HS-27A (cell line): ENCODE measurements at places on chromosomes 1 and 21.

DNA sequence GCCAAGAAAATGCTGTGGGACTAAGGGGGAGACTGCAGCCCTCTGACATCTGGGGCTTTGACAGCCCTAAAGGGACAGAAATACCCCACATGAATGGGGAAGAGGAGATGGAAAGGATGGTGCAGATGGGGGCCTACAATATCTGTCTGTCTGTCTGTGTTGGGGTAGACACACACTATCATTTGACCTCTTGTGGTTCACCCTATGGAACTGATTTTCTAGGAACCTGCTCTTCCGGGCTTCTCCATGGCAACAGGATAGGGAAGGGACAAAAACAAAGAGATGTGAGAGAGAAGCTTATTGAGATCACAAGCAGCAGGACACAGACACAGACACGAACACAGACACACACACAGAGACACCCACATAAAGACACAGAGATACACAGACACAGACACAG lies 17.1 kb downstream of the KIF21B start:
- no peak for DNase-seq

DNA sequence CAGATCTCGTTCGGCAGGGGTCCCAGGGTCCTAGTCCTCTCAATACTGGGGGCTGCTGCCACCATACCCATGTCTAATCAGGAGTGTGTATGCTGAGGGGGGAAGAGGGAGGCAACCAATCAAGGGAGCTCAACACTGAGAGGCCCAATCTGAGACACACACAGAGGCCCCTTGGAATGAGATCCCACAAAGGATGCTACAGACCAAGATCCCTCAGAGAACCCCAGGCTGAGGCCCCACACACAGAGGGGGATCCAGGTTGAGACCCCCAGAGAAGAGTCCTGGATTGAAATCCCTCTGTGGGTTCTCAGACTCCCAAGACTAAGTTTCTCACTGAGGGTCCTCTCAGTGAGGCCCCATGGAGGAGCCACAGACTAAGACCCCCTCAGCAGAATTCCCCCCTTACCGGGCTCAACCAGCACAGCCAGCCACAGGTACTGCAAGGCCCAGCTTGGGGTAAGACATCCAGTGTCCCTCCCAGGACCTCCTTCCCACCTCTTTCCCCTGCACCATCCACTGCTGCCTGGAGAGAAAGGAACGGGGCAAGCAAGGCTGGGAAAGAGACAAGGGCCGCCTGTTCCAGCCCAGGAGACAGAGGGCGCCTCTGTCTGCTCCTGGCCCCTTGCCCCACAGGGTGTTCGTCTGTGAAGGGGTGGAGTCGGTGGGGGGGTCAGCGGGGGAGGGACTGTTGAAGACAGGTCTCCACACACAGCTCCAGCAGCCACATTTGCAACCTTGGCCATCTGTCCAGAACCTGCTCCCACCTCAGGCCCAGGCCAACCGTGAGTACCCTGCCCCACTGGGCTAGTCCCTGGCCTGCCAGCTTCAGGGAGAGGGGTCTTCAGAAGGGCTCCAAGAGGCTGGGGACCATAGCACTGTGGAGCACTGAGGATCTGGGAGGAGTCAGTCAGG lies at the start of gene S100A1:
Gene S100A1 (plus strand): TSS at position 720 of the 912 bp plus-strand sequence. CDS start 2,088 bp downstream, outside the sequence.
- DNase-seq, result no peak

DNA sequence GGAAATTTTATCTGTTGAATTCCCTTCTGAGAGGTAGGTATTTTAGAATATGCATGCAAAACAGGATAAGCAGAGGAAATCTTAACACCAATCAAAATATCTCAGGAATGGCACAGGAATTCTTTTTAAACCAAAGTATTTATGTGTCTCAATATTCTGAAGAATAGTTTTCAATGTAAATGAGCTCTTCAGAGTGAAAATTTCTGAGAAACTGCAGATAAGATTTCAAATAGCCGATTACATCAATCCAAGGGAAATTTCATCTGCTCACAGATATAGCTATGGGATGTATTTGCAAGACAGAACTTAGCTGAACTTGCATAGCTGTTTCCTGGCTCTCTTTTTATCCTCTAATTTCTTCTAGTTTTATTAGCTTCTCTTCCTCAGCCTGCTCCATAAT lies 209.5 kb downstream of the GRIK1 start:
- DNase-seq, result no peak

- no peak for DNase-seq
Observed at GRCh38 chr1:89850844-89851415, 30.1 kb downstream of the LRRC8D start.

DNA sequence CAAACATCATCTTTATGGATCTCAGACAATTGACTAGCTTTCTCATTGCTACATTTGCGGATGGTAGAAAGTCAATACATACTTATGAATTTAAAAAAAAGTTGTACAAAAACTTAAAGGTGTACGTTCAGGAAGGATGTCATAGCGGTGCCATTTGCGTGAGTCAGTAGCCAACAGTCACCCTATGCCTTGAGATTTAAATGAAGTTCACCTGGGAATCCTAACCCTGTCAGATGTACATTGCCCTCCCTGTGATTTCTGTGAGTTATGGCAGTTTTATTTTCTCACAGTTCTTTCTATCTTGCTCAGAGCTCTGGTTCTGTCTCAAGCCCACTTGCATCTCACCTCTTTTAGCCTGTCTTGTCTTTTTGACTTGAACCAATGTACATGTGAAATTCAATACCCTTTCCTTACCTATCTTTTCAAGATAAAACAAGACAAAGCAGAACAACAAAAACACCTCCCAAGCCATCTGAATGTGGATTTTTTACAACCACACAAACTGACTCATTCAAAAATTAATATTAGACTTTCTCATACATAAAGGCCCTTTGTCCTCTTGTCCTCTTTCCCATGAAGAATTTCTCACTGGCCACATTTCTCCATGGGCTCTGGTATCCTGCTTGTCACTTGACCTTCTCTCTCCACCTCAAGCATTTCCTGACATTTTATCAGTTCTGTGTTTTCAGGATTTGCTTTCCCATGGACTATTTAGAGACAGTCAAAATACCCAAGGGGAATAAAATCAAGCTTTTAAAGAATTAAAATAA lies 25.3 kb upstream of the ZNF697 start:
- no peak for DNase-seq

DNA sequence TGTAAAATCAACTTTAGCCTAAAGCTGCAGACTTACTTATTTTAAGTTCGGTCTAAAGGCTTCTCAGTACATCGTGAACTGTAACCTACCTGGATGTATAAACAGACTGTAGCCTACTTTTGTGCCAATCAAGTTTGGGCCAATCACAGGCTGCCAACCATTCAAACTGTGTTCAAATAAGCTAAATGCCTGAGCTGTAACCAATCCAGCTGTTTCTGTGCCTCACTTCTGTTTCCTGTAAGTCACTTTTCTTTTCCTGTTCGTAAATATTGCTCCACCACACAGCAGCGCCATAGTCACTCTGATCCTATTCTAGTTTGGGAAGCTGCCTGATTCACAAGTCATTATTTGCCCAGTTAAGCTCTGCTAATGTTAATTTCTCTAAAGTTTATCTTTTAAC lies 37.5 kb upstream of the SLAMF9 start:
- no peak for DNase-seq

DNA sequence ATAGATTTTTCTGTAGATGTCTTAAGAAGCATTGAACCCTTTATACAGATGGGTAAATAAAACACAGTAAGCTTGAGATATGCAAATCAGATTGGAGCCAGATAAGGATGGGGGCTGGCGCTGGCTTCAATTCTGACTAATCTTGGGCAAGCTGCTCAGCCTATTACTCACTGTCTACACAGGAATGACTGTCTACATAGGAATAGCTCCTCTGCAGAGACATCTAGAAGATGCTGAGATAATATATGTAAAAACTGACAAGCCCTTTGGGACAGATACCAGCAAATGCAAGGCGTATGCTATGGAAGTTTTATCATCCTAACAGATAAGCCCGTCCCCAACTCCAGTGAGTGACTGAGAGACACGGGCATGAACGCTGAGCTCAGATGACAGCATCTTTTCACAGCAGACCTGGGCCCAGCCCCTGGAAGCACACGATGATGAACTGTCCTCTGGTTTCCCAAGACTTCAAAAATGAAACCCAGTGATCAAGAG lies 1.7 kb downstream of the CLDN14 start:
- DNase-seq, result peak; percentile 66

- DNase-seq, result no peak
Observed at GRCh38 chr1:213908521-213908920, 79.3 kb upstream of the PROX1 start.

- DNase-seq, result no peak
Observed at GRCh38 chr21:38392661-38393060, 105.6 kb downstream of the ERG start.

DNA sequence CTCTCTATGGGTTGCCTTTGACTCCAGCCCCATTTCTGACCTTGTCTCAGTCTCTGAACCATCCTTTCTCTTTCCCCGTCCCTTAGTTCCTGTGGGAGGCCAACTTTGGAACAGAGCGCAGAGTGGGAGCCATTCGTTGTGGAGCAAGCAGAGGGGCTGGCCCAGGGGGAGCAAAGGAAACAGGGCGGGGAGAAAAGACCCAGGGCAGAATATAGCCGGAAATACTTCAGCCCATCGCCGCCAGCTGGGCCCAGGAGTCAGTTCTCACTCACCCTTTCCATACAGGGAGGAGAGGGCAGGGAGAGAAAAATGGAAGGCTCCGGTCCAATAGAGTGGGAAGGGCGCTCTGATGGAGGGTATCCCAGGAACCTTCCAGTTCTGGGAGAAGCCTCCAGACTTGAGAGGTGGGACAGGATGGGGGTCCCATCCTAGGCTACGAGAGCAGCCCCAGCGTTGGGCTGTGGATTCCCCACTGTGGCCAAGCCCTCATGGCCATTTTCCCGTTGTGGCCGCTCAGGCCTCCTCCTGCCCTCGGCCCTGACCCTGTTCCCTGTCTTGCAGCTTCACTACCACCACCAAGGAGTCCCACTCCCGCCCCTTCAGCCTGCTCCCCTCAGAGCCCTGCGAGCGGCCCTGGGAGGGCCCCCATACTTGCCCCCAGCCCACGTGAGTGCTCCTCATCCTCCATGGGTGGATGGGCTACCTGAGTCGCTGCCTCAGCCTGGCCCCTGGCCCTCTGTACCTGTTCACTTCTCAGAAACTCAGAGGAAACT lies 10.9 kb downstream of the PEAR1 start:
- DNase-seq, result no peak

DNA sequence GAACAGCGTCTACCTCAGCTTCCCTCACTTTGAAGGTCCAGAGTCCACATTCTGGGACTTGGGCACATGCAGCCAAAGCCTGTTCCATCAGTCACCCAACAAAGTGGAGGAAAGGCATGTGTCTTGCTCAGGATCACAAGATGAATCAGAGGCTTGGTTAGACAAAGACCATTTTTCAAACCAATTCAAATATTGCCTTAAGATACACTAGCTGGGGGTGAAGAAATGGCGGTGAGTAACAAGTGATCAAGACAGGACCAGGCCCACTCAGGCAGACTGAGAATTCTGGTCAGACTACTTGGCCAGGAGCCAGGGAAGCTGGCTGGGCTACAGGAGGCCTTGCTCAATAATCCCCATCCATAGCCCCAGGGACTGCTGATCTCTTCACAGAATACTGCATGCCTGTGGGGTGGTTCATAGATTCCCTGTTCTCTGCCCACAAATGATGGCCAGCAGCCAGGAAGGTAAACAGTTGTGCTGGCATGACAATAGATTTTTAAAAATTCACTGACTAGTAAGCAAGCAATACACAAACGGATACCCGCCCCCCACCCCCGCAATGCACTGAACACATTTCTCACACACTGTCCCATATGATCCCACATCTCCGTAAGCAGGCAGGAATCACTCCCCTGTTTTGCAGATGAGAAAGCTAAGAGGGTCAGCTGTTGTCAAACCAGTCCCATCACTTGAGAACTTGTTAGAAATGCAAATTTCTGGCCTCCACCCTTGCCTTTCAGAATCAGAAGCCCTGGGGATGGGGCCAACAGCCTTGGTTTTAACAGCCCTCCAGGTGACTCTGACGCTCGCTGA lies 27.2 kb downstream of the ERI3 start:
- DNase-seq, result peak; percentile 100

GRCh38 chr1:54574158-54574778 lies 26.2 kb downstream of the ACOT11 start:
- DNase-seq, result no peak

DNA sequence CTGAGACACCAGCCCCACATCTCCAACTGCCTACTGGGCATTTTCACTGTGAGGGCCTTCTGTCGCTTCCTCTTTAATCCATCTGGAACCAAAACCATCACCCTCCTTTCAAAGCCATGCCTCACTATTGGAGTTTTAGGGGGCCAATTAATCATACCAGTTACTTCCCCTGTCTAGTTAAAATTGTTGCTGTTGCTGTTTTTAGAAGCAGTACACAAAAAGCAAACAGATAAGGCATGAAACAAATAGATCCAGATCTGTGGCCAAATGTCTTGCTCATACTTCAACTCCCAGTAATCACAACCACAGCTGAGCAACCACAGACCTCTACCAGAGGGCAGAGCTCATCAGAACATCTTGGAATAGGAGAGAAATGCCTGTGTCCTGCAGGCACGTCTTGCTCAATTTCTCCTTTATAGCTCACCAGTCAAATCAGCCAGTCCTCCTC lies 133.8 kb upstream of the C1orf105 start:
- DNase-seq, result no peak

- no peak for DNase-seq
Observed at GRCh38 chr1:83129107-83129506, 869.8 kb downstream of the TTLL7 start.

GRCh38 chr1:150970808-150971582 lies 3.6 kb downstream of the CERS2 start:
- no peak for DNase-seq

- DNase-seq, result no peak
Observed at GRCh38 chr1:227433663-227434341, 115.5 kb upstream of the CDC42BPA start.

DNA sequence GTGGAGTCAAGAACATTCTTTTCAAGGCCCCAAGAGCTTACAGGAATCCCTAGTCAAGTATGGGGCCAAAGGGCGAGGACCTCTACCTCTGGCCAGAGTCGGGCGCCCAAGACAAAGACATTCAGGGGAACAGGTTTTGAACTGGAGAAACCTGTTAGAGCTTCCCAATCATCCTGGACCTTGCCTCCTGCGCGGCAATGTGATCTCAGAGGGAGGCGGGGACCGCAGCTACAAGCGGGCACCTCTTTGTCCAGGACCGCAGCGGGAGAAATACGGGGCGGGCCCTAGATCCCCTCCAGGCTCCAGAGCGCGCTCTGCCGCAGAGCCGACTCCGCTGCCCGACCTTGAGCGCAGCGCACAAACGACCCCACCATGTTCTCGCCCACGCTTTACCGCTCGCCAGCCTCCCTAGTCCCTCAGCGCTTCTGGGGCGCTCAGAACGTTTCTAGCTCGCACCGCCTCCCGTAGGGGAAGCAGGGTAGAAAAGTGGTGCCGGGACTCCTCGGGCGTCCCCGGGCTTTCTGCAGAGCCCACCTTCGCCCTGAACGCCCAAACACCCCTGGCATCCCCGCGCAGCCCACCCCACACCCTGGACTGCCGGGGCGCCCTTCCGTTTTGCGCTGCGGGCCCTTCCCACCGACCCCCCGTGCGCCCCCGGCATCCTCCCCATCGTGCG lies 28.1 kb downstream of the RABIF start:
- DNase-seq, result no peak
